ENCODE measurements at places on chromosomes 3 and 15.

DNA sequence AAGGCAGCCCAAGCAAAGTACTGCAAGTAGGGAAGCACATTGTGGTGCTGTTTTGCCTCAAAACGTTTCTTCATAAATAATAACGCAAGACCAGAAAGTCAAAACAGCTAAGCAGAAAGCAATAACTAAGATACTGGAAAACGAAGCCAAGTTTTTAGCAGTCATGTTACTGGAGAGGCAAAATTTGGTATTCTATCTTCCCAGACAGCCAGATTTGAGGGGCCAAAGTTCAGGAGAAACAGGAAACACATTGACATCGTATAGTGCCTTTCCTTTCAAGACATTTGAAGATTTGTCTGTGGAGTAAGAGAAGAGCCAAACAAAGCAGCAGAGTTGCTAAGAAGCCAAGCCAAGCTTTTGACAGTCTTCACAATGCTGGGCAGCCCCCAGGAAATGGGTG lies 843.6 kb upstream of the NECTIN3 start:
- DNase-seq, result no peak

DNA sequence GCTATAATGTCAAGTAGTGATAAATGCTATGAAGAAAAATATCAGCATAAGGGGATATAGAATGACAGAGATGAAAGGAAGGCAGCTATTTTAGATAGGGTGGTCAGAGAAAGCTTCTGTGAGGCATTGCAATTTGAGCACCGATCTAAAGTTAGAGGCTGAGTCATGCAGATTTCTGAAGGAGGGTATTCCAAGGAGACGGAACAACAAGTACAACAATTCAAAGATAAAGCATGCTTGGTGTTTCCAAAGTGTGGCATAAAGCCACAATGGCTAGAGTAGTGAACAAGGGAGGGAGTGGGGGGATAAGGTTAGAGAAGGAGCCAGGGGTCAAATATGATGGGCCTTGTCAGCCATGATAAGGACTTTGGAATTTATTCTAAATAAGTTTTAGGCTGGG lies 71.9 kb downstream of the PFN2 start:
- peak; percentile 64 for DNase-seq

- peak; percentile 91 for DNase-seq
Measured at GRCh38 chr3:193816656-193817311, 223.8 kb downstream of the OPA1 start.

DNA sequence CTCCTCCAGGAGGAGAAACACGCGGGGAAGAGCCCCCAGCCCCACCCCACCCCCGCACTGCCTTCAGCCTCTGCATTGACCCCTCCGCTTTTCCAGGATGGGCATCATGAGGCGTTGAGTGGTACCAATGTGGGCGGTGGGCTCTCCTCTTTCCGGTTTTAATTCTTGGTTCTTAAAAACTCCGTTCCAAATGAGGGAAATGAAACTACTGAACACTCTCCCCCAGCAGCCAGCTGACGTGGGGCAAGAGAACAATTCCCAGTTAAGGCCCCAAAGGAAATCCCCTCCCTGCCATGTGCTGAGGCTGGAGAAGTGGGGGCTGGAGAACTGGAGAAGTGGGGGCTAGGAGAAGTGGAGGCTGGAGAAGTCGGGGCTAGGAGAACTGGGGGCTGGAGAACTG lies 5.3 kb upstream of the NRROS start:
- DNase-seq, result peak; percentile 37

GRCh38 chr3:161372321-161373260 lies 1.3 kb upstream of the SPTSSB start:
- DNase-seq, result peak; percentile 55

DNA sequence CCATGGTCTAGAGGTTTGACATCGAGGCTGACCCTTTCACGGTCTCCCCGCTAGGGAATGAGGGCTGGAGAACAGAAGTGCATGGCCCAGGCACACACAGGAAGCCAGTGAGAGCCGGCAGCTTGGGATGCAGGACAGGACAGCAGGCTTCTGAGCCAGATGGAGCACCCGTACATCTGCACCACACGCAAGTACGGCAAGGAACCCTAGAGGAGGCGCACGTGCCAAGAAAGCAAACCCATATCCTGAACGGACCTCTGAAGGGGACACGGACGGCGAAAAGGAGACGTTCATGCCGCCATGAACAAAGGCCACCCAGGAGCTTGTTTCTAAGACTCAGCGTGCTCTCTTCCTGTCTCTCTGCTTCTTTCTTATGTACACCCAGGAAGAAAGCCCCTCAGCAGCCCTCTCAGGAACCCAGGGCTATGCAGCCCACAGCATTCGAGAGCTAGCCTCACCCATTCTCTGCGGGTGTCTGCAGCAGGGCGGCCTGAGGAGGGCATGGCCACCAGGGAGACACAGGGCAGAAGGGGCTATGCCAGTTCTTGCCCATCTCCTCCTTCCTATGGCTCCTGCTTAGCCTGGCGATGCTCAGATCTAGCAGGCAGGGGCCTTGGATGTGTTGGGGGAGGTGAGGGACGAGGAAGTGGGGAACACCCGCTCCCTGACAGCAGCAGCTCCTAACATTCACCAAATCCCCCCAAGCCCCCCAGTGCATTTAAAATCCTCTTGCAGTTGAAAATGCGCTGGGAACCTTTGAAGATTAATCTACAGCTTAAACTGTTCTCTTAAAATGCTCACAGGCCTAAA lies 81.3 kb downstream of the PCSK6 start:
- no peak for DNase-seq

DNA sequence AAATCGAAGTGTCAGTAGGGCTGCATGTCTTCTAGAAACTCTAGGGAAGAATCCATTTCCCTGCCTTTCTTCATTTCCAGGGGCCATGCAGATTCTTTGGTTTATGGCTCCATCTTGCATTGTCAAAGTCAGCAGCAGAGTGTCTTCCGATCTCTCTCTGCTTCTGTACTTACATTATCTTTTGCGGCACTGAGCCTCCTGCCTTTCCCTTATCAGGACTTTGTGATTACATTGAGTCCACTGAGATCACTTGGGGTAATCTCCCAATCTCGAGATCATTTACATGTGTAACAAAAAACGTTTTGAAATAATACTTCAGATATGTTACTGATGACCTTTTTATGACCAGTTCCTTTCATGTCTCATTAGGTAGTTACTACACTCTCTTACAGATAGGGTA lies 695.9 kb downstream of the NSUN3 start:
- no peak for DNase-seq

Data from muscle of back (tissue), 13 donors.